DMS 273 treated with DMSO at 0.1 percent for 48 hours (cell line): ENCODE measurements at places on chromosomes 6 and 20.

GRCh38 chr20:64231621-64232550 lies 23.7 kb upstream of the PCMTD2 start:
- DNase-seq, result no peak

DNA sequence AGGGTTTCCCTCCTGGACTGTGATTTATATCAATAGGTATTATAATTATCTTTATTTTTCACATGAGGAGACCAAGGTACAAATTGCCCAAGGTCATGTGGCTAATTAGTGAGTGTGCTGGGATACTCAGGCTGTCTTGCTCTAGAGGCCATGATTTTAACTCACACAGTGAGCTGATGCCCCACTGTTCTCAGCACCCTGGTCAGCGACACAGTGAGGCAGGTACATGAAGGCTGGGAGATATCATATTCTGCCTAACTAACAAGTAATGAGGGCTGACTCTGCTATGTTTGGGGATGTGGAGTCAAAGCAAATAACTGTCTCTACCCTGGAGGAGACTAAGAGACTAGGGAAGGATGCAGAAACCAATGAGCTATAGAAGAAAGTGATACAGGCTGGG lies 501.1 kb downstream of the PTPRT start:
- no peak for DNase-seq

- no peak for DNase-seq
Measured at GRCh38 chr6:90290811-90291420, 5.7 kb downstream of the BACH2 start.

DNA sequence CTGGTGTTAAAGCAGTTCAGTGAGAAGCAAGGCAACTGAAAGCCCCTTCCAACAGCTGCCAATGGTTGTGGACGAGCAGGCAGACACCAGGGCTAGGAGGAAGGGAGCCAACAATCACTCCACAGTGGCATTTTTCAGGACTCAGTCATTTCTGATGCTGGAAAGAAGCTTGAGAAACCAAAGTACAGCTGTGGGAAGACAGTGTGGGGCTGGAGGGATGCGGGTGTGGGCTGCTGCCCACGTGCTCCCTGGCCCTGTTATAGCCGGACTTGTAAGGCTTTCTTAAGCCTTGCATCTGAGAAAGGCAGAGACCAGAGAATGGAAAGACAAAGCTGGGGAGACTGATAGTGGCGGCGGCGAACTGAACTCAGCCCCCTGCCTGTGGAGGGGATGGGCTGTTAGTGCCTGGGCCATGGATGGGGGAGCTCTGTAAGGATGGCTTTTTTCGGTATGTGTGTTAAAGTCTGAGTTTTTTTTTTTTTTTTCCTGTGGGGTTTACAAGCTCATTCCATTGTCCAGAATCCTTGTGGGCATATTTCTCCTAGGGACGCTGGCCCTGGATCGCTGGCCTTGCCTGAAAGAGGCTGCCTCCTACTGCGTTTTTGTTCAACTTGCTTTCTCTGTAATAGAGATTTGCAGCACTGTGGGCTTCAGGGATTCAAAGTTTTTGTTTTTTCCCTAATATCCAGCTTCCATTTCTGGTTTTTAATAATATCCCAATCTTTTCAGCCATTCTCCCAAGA lies 91.7 kb downstream of the GJA10 start:
- DNase-seq, result no peak

DNA sequence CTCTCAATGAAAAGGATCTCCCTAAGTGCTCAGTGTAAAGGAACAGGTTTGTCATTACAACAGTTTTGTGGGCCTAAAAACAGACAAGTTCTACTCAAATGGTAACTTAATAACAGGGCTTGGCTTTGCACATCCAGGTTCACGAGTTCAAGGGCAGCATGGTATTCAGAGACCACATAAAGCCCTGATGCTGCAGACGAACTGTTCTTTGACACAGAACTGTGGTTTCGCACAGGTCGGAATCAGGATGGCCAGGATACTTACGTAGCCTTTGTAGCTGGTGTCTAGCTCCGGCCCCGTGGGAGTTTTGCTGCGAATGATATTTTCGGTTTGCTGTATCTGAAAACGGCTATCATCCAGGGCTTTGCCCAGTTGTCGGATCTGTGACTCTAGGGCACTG lies 335.9 kb downstream of the ESR1 start:
- no peak for DNase-seq

DNA sequence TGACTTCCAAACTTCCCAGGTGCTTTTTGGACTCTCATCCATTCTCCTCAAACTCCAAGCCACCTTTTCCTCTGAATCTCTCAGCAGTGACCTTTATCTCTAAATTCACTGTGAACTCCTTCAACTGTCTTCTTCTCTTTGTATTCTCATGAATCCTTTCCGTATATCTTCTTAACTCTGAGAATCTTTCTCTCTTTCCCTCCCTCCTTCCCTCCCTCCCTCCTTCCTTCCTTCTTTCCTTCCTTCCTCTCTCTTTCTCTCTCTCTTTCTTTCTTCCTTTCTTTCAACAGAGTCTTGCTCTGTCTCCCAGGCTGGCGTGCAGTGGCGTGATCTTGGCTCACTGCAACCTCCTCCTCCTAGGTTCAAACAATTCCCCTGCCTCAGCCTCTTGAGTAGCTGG lies 4.3 kb upstream of the PRELID3B start:
- no peak for DNase-seq

DNA sequence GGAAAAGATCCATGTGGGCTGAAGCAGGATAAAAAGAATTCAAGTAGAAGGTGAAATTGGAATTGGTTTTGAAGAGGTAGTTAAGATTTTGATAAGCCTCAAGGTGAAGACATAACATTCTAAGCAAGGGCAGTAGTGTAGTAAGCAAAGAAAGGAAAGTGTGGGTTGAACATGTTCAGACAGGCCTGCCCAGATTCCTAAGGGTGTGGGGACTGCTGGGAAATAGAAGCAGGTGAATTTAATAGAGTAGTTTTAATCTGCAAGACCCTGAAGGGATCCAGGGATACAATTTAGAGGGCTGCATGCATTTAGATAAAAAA lies 19.1 kb downstream of the TAB2 start:
- DNase-seq, result no peak
